ENCODE measurements at places on chromosomes 11 and 22. TPM values are rescaled to one million over a fixed set of nuclear protein-coding genes. Genes with fewer than 3 reads are reported as not detected.

- DNase-seq, result peak; percentile 48
Observed at GRCh38 chr11:118933486-118933885, 7.8 kb upstream of the BCL9L start.

EFCAB6 gene
- total RNA-seq, result 2.7 TPM

RAB3IL1 gene
- total RNA-seq, result 50.7 TPM

PANX2 gene
- 0.90 TPM for total RNA-seq

SLC16A8 gene
- total RNA-seq, result 1.6 TPM

DNA sequence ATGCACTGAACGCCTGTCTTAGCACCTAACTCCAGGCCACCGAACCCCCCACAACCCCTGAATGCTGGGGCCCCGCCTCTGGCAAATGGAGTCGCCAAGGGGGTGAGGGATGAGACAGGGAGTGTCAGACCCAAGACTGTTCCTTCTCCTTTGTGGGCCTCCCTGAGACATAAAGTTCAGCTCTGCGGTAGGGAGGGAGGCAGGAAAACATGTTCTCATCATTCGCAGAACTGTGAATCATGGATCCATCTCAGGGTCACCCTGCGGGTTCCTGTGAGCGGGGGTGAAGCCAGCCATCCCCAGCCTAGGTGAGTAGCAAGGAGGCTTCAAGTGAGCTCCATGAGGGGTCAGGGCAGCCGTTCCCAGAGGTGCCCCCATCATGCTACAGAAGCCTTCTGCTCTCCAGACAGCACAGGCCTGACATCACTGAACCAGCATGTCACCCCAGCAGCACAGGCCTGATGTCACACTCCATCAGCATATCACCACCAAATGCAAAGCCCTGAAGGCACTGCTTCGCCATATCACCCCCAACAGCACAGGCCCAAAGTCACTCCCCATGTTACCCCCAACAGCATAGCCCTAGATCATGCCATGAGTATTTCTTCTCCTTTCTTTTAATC, 27.2 kb downstream of the TMPRSS6 start:
- DNase-seq, result no peak

GRCh38 chr22:45878051-45878781, 98.7 kb downstream of the WNT7B start:
- no peak for DNase-seq

ASCL2 gene
- total RNA-seq, result not detected

GRCh38 chr11:77710358-77710757, 72.8 kb upstream of the CLNS1A start:
- peak; percentile 22 for DNase-seq

DNA sequence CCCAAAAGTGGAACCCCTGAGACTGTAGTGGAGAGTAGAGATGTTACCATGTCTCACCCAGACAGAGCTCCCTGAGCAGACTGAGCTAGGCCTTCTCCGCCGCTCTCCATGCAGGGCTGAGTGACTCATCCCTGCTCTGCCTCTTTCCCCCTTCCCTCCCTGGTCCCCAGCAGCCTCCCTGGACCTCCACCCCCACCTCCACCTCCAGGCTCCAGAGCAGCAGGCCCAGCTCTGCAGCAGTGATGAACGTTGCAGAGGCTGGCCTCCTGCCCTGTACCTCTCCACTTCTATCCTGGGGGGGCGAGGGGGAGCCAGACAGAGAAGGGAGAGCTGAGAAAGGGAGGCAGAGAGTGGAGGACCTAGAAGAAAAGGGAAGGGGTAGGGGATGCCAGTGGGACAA, 19.3 kb upstream of the ARAP1 start:
- DNase-seq, result peak; percentile 40

DNA sequence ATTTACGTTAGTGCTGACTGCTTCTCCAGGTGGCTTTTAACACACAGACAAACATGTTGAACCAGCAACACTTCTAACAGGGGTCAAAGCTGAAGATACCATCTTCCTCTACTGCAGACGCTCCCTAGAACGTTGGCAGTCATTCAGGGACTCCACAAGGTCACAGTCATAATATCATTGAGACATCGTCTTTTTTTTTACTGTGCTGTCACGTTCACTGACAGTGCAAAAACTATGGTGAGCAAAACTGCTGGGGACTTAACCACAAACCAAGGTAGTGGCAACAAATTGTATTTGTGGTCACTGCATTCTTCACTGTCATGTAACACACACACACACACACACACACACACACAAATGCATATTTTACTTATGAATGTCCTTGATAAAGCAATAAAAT, 244.9 kb downstream of the CASP12 start:
- DNase-seq, result peak; percentile 10

- no peak for DNase-seq
Observed at GRCh38 chr11:115906171-115906570, 402.0 kb upstream of the CADM1 start.

GRCh38 chr11:32006799-32007388, 84.0 kb upstream of the RCN1 start:
- DNase-seq, result peak; percentile 60

C11orf97 gene
- total RNA-seq, result not detected
